ENCODE measurements at places on chromosomes 16 and 17.

DNA sequence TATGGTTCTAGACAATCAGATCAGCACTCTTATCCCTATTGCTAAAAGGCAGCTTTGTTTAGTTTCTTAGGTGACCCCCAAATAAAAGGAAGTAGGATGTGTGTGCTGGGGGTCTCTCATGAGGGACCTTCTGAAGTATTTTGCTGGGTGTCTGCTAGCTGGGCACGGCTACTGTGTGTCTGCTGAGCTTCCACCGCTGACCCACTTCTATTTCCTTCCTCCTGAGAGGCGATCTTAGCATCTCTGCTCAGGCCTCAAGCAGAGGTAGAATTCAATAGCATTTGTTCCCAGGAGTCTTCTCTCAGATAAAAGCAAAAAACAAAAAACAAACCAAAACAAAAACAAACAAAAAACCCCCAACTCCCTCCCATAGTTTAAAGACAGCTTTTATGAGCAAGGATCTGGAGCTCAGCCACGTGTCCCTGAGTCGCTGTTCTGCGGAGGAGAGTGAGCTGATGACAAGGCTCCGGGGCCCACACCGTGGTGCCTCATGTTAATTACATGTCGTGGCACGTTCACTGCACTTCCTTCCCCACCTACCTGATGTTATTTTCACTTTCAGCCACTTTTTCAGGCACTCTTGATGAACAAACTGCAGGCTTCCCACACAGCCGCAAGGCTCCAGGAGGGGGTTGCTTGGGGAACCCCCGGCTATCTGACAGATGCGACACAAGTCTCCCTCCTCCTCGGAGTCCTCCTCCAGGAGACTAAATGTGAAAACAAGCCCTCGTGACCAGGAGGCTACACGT is 83.5 kb downstream of the MARCHF10 start:
- DNase-seq: no peak

- DNase-seq: no peak
These were observed 40.4 kb upstream of the ABCA5 start for GRCh38 chr17:69367298-69367697.

DNA sequence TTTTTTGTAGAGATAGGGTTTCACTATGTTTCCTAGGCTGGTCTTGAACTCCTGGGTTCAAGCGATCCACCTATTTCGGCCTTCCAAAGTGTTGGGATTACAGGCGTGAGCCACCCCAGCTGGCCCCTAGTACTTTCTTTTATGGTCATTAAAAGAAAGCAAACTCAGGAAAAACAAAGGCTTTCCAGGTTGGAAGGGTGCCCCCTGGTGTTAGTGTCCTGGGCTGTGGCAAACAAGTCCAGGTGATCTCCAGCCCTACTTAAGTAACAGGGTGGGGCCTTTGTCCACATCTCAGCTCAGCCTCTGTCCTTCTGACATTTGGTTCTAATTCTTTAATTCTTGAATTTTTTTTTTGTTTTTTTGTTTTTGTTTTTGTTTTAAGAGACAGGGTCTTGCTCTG is 6.9 kb downstream of the IGFBP4 start:
- DNase-seq: no peak

DNA sequence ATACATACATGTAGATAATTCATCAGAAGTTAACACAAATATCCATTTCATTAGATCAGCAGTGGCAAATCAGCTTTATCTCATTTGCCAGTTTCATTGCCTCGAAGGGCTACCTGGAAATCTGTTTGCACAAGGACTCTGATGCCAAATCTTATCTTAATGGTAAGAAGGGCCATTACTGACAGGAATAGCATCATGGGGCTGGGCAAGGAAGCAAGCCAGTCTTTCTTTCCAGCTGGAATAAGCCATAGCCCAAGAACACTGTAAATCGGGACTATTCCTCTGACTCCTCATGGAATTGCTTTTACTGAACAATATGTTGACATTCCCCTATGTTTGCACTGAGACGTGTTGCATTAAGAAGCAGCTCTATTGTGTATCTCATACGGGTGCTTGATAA is 101.4 kb upstream of the CLEC3A start:
- no peak for DNase-seq

DNA sequence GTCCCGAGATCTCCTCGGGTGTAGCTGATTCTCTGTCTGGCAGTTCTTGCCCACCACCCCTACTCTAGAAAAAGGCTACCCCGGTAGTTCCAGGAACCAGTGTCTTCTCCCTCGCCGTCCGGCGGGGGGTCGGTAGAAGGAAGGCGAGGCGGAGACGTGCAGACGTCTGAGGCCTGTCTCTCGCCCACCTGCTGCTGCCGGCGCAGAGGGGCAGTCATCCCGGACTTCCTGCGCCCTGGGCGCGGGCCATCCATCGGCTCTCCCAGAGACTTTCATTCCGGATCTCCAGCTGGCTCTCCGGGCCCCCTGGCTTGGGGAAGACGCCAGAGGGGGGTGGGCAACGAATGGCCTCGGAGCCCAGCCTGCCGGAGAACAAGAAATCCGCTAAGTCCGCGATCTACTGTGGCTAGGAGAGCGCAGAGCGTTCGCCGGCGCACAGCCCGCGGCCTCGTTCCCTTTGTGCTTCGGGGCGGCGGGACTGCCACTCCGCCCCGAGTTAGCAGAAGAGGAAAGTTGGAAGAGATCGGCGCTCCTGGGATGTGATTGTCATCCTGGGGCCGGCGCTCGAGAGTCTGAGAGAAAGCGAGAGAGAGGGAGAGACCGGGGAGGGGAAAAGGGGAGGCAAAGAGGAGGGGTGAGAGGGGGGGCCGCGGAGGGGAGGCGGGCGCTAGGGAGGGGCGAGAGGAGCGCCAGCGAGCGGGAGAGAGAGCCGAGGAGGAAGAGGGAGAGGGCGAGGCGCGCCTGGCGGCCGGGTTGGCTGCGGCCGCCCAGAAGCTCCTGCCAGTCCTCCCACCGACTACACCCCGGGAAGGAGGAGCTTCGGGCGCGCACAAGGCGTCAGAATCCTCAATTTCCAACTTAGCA is at the start of gene IRX5:
Gene IRX5 (plus strand): TSS at position 861 of the 864 bp plus-strand sequence. CDS start 334 bp downstream, outside the sequence.
- DNase-seq: peak; percentile 86

GRCh38 chr16:31428638-31429247 is 583 bp upstream of the COX6A2 start:
- DNase-seq: no peak

GRCh38 chr16:11073407-11073999 is 129.1 kb downstream of the CLEC16A start:
- DNase-seq: no peak
